ENCODE measurements at places on chromosomes 2 and 18. TPM values are rescaled to one million over a fixed set of nuclear protein-coding genes. Genes with fewer than 3 reads are reported as not detected.

GRCh38 chr2:192196421-192197194 is 1.9 kb upstream of the TMEFF2 start:
- DNase-seq = no peak

The PXDN gene
- 521 TPM for total RNA-seq

DNA sequence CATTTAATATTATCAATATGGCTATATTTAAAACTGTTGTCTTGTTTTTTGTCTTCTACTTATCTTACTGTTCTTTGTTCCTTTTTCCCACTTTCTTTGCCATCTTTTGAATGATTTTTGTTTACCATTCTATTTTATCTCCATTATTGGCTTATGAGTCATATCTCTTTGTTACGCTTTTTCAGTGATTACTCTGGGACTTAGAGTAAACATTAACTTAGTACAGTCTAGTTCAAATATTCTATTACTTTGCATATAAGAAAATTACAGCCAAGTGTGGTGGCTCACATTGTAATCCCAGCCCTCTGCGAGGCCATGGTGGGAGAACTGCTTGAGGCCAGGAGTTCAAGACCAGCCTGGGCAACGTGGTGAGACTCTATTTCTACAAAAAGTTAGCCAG is 26.1 kb downstream of the ADCY3 start:
- no peak for DNase-seq

DNA sequence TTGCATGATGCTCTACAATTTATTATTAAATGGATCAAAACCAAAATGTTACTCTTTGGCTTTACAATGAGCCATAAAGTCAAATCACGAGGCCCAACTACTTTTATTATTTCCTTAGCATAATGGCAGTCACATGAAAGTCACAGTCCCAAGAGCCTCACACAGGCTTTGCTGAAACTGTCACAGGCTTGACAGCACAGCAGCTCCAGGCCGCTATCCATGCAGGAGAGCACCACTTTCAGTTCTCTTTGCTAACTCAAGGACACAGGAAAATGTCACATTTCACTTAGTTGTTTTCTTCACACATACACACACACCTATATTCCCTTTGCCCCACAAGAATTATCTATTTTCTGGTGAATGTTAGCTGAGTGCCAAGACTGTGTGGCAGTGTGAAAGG is 11.1 kb upstream of the MSGN1 start:
- no peak for DNase-seq

DNA sequence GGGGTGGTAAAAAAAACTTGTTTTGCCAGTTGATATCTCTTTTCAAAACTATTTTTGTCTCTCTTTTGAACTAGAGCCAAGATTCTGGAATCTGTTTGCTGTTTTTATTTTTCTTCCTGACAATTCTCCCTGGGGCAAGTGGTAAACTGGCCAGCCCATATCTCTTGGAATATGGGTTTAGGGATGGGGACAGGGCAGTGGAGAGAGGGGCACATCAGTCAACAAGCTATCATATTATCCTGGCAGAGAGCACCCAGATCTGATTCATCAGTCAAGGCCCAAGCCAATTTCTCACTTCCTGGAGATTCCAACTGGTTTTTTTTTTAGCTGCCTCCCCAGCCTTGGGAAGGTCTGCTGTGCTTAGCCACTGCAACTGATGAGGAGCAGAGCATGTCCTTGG is 52.3 kb downstream of the ARHGAP28 start:
- DNase-seq = no peak

The TXNDC2 gene
- not detected for total RNA-seq

The GKN1 gene
- not detected for total RNA-seq

GRCh38 chr2:45128580-45128997 is 119.3 kb upstream of the SIX2 start:
- DNase-seq = no peak

The ERICH2 gene
- total RNA-seq = 1.6 TPM

DNA sequence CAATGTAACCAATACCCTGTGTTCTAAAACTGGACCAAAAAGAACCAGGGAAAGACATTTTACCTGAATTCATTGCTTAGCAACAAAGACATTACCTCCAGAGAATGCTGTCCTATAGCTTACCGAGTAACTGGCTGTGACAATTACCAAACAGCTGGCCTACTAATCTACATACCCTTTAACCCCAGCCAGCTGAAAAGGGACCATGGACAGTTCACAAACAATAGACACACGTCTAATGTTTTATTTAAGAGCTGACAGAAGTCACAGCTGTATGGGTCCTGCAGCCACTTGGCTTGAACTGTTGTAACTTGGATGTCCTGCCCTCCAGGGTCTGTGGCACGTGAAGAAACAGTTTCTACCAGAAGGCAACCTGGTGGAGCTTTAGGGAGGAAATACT is 130.1 kb upstream of the EFEMP1 start:
- no peak for DNase-seq

- no peak for DNase-seq
These were observed 1.1 kb upstream of the MBOAT2 start for GRCh38 chr2:9004338-9005204.

GRCh38 chr2:154480521-154480920 is 218.0 kb upstream of the KCNJ3 start:
- no peak for DNase-seq

The DTNA gene
- 17.9 TPM for total RNA-seq

GRCh38 chr2:145495590-145495989 is 975.7 kb upstream of the ZEB2 start:
- no peak for DNase-seq

GRCh38 chr2:84885111-84885510 is 4.2 kb upstream of the TRABD2A start:
- no peak for DNase-seq

The MFSD2B gene
- not detected for total RNA-seq

The MARCO gene
- not detected for total RNA-seq

GRCh38 chr2:62733546-62733945 is 28.0 kb downstream of the EHBP1 start:
- no peak for DNase-seq

The RRM2 gene
- 18.7 TPM for total RNA-seq

DNA sequence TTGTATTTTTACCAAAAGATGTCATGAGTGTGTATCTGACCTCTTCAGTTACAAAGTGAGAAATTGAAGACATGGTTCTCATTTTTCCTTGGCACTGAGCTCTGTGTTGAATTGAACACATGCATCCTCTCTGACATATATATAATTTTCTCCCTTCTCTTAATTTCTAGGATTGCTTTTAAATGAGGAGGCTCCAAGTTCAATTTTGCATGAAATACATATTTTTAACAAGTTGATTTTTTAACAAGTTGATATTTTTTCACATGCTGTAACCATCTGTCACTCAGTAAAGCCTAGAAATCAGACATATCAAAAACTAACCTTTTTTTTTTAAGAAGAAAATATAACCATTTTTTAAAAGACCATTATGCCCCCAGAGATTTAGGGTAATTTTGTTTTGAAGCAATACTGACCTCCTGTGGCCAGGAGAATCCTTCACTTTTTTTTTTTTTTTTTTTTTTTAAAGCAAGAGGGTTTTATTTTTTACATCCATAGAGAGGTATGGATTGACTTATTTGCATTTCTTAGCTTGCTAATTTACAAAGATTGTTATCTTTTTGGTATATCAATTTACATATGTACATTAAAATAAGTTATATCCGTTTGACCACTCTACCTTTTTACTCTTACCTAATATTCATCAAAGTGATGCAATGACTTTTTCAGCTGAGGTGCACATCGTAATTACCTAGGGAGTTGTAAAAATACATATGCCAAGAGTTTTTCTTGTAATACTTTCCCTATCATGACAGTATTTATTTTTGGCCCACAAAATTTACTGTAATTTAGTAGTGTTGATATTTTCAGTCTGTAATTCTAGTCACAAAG is 161.8 kb downstream of the SOCS6 start:
- no peak for DNase-seq

The TLX2 gene
- not detected for total RNA-seq

DNA sequence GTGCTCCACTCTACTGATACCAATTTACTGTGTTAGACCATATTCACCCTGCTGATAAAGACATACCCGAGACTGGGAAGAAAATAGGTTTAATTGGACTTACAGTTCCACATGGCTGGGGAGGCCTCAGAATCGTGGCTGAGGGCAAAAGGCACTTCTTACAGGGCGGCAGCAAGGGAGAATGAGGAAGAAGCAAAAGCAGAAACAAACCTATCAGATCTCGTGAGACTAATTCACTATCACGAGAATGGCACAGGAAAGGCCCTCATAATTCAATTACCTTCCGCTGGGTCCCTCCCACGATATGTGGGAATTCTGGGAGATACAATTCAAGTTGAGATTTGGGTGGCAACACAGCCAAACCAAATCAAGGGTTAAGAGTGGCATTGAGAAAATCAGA is 65.2 kb downstream of the LDLRAD4 start:
- no peak for DNase-seq

DNA sequence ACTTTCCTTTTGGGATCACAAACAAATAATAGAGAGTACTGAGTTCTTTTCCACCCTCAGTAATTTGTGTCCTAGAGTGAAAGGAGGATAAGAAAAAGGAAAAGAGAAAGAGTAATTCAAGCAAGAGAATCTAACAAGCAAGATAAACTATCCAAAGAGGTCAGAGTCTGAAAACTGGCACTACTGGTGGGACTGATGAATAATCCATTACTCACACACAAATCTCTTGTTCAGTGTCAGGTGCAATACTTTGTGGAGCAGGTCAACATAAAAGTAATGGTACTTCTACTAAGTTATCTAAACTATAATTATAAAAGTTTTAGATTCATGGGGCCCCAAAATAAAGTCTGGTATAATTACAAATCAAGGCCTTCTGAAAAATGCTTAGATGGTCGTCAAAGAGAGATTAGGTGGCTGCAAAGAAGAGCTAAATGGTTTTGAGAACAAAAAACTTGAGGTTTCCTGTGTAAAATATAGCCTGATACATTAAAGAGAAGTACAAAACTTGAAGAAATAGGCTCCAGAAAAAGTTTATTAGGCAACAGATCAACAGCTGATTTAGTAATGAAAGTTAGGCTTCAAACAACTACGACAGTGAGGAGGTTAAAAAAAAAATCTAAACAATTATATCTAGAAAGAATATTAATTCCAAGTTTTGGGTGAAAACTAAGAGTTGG is 109.4 kb downstream of the BAZ2B start:
- no peak for DNase-seq

DNA sequence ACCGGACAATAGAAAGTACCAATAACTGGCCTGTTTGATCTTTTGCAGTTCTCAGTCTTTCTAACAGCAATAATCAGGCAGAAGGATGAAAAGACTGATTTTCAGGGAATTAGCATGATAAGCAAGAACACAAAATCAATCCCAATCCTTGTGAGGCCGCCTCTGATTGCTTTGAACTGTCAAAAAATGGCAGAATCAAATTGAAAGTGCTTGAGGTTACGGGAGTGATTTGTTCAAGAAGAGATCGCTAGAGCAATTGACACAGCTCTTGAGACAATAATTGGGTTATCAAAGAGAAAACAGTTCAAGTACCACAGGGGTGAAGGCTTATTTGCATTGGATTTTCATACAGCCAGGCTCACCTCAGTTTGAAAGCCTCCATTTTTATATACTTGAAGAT is 663.4 kb downstream of the ARHGAP15 start:
- DNase-seq = no peak

GRCh38 chr18:31634331-31634713 is 42.6 kb downstream of the TTR start:
- DNase-seq = no peak

DNA sequence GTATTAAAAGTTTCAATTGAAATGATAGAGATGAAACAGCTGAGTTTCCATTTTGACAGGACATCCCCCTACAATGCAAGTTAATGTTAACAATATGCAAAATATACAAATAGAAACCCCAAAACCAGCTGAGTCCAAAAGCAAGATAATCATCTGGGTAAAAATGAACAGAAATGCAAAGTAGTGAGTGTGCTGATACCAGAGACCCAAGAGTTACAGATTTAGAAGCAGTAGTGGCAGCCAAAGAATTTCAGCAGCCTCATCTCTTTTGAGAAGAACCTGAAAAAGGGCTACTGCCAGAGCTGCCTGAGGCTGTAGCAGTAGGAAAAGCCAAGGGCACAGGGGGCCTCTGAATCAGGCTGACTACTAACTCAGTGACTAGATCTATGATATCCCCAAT is 82.6 kb downstream of the THADA start:
- no peak for DNase-seq

GRCh38 chr2:128423788-128424165 is 105.1 kb upstream of the HS6ST1 start:
- DNase-seq = no peak

DNA sequence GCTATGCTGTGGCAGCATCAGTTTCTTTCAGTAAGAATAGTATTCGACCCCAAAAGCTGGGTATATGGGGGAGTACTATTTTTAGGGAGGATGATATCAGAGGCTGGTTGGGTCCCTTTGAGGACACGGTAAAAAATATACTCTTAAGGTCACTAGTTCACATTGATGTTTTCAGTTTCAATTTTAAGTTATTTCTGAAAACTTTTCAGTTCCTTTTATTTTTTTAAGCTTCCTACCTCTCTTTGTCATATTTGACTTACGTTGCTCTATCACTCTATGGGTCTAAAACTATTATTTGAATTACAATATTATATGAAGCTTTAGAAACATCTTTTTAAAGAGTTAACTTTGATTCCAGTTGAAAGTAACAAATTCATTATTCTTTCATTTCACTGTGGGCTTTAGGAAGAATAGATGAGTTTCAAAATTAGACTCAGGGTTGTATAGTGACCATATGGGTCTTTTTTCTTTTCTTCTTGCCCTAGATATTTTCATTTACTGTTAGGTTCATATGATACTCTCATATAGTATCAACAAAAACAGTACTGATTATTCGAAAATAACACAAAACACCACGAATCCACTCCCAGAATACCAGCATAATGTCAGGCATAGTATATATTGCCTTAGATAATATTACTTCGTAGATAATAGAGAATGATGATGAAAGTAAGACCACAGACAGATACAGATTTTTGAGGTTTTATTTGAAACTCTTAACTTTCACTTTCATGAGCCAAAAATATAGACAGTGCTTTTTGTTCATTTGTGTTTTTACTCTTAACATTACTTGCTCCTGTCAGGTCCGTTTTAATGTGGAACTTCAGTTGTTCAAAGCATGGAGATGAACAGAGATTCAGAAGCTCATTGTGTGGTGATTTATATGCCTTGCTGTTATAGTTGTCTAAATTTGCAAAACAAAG is 9.8 kb downstream of the RMDN2 start:
- DNase-seq = no peak

The FZD7 gene
- 42.2 TPM for total RNA-seq

GRCh38 chr2:37070931-37071330 is 13.2 kb downstream of the HEATR5B start:
- no peak for DNase-seq

DNA sequence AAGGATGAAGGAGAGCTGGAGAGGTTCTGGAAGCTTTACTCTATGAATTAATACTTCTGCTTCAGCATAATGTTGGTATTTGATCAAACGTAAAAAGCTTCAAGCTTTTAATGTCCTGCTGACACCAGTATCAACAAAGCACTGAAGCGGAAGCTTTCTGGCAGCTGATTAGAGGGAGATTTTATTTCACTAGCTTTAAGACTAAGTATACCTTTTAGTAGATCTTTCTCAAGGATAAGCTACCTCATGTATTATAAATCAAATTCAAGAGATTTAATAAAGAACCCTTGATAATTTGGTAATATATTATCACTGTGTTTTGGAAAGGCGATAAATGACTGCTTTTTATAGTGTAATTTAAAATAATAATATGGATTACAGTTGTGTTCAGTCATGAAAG is 128.0 kb upstream of the CD302 start:
- DNase-seq = no peak

All from endothelial cell (in vitro differentiated cells).